ENCODE measurements at places on chromosomes 4 and X. TPM values are rescaled to one million over a fixed set of nuclear protein-coding genes. Genes with fewer than 3 reads are reported as not detected.

- H3K27me3 ChIP-seq, result no peaks in the 10 kb centered on the region
- no peak overlapping the region for H3K27ac ChIP-seq
- no peak overlapping the region for H3K4me3 ChIP-seq
These were observed 300.3 kb downstream of the CHIC1 start for GRCh38 chrX:73863268-73863667.

DNA sequence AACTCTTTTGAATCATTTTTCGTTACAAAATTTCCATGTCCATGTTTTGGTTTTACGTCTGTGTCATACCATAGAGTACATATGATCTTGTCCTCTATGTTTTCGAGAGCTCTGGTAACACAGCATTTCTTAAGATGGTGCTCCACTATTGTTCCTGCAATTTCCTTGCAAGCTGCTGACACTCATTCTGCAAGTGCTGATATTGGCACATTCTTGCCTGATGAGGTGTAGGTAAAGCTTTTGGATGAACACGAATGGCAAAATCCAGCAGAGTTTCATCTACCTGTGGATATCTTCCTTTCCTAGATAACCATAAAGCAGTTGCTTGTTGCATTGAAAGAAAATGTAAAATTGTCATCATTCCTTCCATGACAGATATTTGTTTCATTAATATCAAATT, 41.3 kb downstream of the MAGEB17 start:
- no peaks in the 10 kb centered on the region for H3K36me3 ChIP-seq
- no peak overlapping the region for H3K4me3 ChIP-seq
- no peak overlapping the region for H3K27ac ChIP-seq
- DNase-seq, result no peak
- H3K27me3 ChIP-seq, result no peaks in the 10 kb centered on the region

ARX gene
- total RNA-seq, result 0.88 TPM

GRCh38 chrX:129721870-129722269, 16.9 kb upstream of the XPNPEP2 start:
- no peaks in the 10 kb centered on the region for H3K27me3 ChIP-seq
- no peaks in the 10 kb centered on the region for H3K4me1 ChIP-seq
- DNase-seq, result no peak
- H3K36me3 ChIP-seq, result no peaks in the 10 kb centered on the region
- H3K4me3 ChIP-seq, result no peak overlapping the region

DNA sequence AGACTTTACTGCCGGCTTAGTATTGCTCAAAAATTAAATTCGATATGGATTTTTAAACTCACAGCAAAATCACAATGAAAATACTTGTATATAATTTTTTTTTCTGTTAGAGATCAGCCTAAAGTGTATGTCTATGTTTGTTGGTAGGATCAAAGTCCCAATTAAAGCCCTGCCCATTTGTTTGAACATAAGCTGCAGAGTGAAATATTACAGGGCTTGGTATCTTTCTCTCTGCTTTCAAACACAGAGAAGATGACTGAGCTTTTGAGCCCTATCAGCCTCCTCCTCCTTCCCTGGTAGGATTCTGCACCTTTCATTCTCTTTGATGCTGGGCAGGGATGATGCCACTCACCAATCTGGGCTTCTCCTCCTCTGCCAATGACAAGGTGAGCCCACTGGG, 345.4 kb downstream of the PPP1R2C start:
- H3K27ac ChIP-seq, result no peak overlapping the region
- no peaks in the 10 kb centered on the region for H3K27me3 ChIP-seq
- DNase-seq, result no peak

Measured in Peyer's patch (tissue), 4 donors.